ENCODE measurements at places on chromosomes 7 and 10.

DNA sequence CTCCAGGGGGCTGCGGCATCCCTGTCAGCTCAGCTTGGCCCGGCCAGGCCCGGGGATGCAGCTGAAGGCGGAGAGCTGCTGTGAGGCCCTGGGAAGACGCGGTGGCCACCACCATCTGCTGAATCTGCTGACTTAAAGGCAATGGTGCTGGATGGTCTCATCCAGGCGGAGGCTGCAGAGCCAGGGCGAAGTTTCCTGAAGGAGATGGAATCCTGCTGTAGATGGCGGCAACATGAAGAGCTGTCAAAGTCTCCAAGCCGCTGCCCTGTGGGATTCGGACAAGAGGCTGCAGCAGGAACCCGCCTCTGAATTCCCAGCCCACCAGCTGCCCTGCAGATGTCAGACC is 200.1 kb downstream of the PTPRN2 start:
- no peak for DNase-seq

DNA sequence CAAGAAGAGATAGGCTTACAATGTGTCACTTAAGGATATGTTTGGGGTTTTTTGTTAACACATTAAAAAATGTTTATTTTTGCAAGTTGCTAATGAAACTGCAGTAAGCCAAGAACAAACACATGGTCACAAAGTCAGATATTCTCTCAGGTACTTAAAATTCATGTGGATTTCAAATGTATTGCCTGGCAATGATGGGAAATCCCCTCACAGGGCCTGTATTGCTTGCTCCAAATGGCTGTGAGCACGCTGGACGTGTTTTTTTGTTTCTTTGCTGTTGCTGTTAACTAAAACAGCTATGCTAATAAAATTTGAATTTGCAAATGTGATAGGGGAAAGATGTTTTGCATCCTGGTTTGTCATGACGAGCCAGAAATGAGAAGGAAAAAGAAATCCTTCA is 3.8 kb upstream of the CELF2 start:
- no peak for DNase-seq

- no peak for DNase-seq
Measured at GRCh38 chr7:33649476-33650441, 255.6 kb upstream of the BMPER start.

- no peak for DNase-seq
Measured at GRCh38 chr7:155551785-155552611, 5.6 kb upstream of the CNPY1 start.

- DNase-seq: no peak
Measured at GRCh38 chr10:68434657-68435056, 27.6 kb upstream of the RUFY2 start.

DNA sequence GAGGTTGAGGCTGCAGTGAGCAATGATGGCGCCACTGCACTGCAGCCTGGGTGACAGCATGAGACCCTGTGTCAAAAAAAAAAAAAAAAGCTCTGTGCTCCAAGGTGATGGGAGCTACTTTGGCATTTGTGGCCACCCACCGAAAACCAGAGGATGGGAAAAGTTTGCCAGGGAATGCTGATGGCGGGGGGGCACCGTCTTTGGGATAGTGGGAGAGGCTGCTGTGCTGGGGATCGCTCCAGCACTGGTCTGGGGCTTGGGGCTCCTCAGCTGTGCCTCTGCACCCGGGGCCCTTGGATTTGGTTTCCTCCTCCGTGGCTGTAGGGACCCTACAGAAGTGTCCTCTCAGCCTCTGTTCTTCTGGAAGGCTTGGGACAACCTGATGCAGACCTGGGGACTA is 11.7 kb upstream of the RAMP3 start:
- no peak for DNase-seq

- no peak for DNase-seq
Measured at GRCh38 chr7:135678612-135679575, 16.6 kb downstream of the STMP1 start.

DNA sequence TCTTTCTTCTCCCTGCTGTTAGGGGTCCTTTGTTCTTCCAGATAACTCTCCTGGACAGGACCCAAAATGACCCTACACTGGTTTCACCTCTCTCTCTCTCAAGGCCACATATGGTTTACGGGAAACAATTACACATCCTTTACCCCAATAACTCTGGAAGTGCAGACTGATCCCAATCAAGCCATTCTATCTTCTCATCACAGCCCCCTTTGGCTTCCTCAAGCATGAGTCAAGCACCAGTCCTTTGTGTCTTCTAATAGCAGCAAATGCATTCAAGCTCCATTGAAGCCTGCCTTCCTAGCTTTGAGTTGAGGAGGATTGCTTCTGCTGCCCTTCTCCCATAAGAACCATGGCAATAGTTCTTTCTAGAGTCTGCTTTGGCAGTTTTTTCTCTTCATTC is 20.2 kb downstream of the C10orf67 start:
- DNase-seq: no peak

DNA sequence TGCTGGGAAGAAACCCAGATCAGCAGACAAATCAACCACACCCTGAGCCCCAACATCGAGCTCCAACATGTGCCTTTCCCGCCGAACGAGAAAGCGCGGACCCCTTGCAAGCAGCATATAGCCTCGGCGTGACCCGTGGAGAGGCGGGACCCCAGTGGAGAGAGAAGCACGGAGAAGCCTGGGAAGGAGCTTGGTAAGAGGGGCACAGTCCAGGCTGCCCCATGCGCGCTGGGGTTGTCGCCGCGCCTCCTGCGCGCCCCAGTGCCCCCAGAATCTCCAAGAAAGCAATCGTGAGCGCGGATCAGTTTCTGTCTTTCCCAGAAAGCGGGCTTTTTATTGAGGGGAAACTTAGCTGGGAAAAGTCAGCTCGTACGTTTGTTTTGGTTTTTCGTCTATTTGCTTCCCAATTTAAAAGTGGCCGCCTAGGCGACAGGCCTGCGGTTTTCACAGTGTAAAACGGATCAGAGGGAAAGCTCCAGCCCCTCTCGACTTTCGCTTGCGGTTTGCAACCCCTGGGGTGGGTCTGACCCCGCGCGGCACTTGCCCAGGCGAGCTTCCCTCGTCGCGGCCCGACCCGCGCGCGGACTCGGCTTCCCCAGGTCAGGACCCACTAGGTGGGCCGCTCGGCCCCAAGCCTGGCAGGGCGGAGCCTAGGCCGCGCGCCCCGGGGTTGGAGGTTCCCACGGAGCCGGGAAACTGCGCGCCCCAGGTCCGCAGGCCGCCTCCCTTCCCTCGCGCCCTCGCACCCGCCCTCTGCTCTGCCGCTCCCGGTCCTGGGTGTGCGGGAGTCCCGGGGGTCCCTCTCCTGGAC is 31.1 kb downstream of the SKIDA1 start:
- no peak for DNase-seq

DNA sequence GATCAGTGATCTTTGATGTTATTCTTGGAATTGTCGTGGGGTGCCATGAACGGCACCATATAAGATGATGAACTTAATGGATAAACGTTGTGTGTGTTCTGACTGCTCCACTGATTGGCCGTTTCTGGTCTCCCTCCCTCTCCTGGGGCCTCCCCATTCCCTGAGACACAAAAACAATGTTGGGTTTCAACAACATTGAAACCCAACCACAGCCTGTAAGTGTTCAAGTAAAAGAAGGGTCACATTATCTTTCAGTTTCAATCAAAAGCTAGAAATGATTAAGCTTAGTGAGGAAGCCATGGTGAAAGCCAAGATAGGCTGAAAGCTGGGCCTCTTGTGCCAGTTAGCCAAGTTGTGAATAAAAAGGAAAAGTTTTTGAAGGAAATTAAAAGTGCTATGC is 19.5 kb downstream of the EN2 start:
- no peak for DNase-seq

- DNase-seq: no peak
Measured at GRCh38 chr7:89332026-89332425, 536.5 kb upstream of the TEX47 start.

DNA sequence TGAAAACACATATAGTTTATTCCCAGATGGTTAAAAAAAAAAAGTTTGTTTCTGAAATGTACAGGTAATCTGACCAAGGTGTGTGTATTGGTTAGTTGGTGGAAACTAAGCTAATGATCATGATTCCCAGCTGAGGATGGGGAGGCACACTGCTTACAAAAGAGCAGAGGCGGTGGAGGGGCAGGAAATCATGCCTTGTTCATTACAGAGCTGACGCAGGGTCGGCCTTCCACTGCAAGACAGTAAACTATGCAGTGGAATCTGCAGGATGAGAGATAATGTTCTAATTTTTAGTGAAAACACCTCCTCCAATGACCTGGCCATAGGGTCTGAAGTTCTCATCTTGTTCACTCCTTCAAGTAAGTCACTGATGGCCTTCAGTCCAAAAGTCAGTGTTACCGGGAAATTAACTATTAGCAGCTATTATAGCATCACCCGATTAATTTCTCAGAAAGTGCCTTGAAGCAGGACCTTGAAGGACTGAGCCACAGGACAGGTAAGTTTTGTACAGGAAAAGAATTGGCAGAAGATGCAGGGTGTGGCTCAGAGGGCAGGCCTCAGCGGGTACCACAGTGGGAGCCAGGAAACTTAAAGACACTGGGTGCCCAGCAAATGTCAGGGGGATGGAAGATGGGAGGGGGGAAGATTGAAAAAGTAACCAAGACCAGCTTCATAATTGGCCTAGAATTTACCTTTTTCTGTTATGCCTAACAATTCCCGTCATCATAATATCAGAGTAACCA is 36.0 kb downstream of the MYOF start:
- no peak for DNase-seq

DNA sequence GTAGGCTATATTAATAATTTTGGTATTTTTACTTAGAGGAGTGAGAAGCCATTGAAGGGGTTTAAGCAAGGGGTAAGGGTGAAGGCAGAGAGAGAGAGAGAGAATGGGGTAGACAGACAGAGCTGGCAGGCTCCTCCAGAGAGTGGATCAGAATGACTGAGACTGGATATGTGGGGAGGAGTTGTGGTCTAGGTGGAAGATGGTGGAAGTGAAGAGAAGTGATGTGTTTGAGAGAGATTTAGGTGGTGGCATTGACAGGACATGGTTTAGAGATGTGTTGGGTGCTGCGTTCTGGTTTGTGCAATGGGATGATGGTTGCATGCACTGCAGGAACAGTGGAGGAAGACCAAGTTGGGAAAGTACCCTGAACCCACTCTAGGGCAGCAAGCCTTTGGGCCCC is 92.2 kb downstream of the CCNY start:
- no peak for DNase-seq

DNA sequence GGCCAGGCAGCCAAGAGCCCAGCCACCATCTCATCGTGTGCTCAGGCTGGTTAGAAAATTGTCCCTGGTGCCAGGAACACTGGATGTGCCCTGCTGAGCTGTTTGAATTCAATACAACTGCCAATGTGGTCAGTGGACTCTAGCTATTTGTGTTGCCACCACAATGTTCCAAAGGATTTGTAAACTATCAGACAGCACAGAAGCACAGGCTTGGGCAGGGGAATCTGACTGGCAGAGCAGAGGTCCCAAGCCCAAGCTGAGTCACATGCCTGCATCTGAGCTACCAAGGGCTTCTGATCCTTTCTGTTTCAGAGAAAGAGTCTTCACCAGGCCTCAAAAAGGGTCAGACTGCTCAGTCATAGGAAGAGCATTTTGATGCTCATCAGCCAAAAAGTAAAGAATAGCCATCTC is 232.1 kb upstream of the SEMA3C start:
- DNase-seq: no peak

DNA sequence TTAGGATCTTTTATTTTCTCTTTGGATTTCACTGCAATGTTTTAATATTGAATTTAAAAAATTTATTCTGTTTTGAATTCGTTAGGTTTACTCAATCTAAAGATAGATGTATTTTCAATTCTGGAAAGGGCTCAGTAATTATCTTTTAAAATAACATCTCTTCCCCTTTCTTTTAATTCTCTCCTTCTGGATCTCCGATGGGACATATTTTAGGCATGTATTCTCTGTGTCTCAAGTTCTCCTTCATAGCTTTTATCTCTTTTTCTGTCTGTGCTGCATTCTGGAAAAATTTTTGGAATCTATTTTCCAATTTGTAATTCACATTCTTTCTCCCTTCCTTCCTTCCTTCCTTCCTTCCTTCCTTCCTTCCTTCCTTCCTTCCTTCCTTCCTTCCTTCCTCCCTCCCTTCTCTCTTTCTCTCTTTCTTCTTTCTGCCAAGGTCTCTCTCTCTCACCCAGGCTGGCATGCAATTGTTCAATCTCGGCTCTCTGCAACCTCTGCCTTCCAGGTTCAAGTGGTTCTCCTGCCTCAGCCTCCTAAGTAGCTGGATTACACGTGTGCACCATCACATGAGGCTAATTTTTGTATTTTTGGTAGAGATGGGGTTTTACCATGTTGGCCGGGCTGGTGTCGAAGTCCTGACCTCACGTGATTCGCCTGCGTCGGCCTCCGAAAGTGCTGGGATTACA is 98.5 kb upstream of the CTTNBP2 start:
- no peak for DNase-seq

GRCh38 chr10:77173615-77174461 is 463.8 kb downstream of the KCNMA1 start:
- no peak for DNase-seq

- DNase-seq: no peak
Measured at GRCh38 chr7:87852306-87852705, 23.9 kb downstream of the SLC25A40 start.

DNA sequence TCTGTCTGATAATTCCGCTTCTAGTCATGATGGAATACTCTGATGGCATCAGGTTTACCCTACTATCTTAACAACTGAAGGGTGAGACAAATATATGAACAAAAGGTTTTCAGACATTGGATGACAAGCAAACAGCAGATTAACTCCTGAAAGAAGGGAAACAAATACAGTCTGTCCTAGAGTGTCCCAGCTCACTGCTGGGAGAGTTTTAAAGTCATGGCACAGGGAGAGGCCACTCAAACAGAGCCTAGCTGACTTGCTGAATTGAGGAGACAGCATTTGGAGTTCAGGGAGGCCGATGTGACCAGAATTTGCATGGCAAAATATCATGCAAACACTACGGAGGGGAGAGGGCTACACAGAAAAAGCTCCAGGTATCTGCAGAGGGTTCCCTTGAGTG is 73.1 kb downstream of the MDH2 start:
- no peak for DNase-seq

DNA sequence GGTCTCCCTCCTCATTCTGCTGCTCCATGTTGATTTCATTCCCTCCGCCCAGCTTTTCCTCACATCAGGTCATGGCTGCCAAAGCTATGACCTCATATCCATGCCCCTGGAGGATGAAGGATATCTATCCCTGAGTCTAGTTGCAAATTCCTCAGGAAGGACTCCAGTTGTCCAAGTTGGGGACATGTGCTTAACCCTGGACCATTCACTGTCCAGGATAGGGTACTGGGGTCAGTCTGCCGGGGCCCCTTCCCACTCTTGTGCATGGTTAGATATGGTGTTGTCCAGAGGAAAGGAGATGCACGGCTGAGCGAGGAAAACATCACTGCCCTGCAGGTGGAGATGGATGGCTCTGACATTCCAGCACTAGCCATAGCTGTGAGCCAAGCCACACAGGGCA is 51.9 kb upstream of the COMTD1 start:
- DNase-seq: no peak

DNA sequence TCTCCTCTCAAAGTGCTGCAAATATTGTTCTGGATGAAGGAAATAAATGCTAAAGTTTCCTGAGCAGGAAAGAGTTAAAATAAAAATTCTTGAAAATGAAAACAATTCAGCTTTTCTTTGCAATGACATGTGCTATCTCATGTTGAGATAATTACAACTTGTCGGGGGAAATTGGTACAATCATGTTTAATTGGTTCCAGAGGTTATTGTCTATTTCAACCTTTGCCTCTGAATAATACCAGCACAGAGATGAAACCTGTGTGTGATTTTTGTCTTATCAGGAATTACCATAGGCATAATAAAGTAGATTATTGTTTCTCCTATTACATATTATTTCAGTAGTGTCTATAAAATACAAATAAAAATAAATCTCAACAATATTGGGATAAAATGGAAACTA is 305.0 kb downstream of the XPNPEP1 start:
- DNase-seq: no peak

- DNase-seq: no peak
Measured at GRCh38 chr7:140534743-140535142, 55.4 kb upstream of the MKRN1 start.

Data from NCI-H187 (cell line).